ENCODE measurements at places on chromosomes 5 and 9.

- H3K36me3 ChIP-seq: peaks cover 22% of the 10 kb centered on the region
- H3K4me1 ChIP-seq: peaks cover 13% of the 10 kb centered on the region
- DNase-seq: no peak
- H3K27me3 ChIP-seq: no peaks in the 10 kb centered on the region
- H3K4me3 ChIP-seq: no peak overlapping the region
Measured at GRCh38 chr9:93447655-93448054, 3.8 kb upstream of the FAM120A start.

DNA sequence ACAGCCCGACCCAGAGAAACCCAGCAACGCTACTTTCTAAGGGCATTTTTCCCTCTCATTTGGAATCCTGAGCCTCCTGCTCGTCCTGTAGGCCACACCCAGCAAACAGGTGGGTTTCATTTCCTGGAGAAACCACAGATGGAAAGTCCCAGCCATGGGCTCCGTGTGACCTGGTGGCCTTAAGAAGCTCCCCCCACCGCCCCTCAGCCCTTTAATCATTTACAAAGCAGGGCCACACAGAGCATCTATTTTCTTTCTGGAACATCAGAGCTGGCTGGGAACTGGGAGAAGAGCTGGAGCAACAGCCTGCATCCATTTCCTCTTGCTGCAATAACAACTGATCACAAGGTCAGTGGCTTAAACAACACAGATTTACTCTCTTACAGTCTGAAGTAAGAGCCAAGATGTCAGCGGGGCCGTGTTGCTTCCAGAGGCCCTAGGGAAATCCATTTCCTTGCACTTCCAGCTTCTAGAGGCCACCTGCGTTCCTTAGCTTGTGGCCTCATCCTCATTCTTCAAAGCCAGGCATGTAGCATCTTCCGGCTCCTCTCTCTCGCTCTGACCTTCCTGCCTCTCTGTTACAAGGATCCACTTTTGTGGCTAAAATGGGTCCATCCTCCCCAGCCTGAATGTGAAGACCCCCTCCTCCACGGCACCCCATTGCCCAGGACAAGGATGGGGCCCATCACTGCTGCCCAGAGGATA lies 40.5 kb downstream of the C9orf50 start:
- no peaks in the 10 kb centered on the region for H3K27me3 ChIP-seq
- H3K4me1 ChIP-seq: peaks cover 31% of the 10 kb centered on the region
- peak; percentile 15 for DNase-seq
- H3K4me3 ChIP-seq: peak overlapping the region; percentile 20
- no peak overlapping the region for H3K27ac ChIP-seq

DNA sequence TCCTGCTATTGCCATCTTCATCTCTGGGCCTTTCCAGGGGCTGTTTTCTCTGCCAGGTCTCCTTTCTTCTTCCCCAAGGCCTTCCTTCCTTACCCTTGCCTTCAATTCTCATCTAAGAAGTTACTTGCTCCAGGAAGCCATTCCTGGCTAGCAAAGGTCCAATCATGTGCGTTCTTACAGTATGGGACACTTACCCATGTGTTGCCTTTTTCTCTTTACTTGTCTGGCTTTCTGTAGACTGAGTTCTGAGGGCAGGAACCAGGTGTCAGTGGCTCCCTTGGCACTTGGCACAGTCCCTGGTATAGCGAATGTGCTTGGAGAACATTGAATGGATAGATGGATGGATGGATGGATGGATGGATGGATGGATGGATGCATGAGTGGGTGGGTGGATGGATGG lies 10.2 kb downstream of the FOXI1 start:
- no peak for DNase-seq
- no peaks in the 10 kb centered on the region for H3K4me1 ChIP-seq
- H3K4me3 ChIP-seq: no peak overlapping the region
- H3K36me3 ChIP-seq: no peaks in the 10 kb centered on the region
- no peak overlapping the region for H3K27ac ChIP-seq

GRCh38 chr5:153460421-153460820 lies 30.0 kb upstream of the GRIA1 start:
- H3K27me3 ChIP-seq: no peaks in the 10 kb centered on the region
- H3K36me3 ChIP-seq: no peaks in the 10 kb centered on the region
- H3K4me3 ChIP-seq: no peak overlapping the region
- H3K27ac ChIP-seq: no peak overlapping the region

GRCh38 chr5:180974612-180975315 lies 13.9 kb upstream of the BTNL3 start:
- DNase-seq: no peak
- no peaks in the 10 kb centered on the region for H3K27me3 ChIP-seq
- H3K4me3 ChIP-seq: no peak overlapping the region
- no peak overlapping the region for H3K27ac ChIP-seq

DNA sequence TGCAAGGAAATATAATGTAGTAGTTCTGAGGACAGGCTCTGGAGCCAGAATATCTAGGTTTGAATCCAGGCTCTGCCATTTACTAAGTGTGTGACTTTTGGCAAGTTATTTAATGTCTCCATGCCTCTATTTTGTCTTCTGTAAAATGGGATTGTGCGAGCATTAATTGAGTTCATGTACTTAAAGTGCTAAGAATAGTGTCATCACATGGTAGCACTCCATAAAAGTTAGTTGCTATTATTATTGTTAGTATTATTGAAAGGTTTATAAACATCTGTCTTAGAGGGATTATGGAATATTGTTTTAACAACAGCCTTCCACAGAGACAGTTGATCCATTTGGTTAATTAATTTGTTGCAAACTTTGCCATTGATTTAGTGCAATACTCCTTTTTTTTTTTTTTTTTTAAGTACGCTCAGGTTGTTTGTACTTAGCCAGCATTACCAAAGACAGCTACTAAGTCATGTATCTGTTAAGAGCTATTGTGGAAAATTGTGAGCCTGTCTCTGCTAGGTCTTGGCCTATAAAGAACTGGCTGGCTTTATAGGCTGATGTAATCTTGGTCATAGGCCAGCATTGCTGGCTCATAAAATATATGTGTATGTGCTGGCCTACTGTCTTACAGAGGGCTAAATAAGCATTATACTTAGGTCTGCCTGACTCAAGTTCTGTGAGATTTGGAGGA lies 174.7 kb downstream of the WDR70 start:
- no peak for DNase-seq
- no peaks in the 10 kb centered on the region for H3K36me3 ChIP-seq
- no peak overlapping the region for H3K27ac ChIP-seq
- no peak overlapping the region for H3K4me3 ChIP-seq
- no peaks in the 10 kb centered on the region for H3K27me3 ChIP-seq

- H3K27me3 ChIP-seq: no peaks in the 10 kb centered on the region
- no peaks in the 10 kb centered on the region for H3K36me3 ChIP-seq
- no peak overlapping the region for H3K4me3 ChIP-seq
- H3K27ac ChIP-seq: peak overlapping the region; percentile 48
Measured at GRCh38 chr9:127860260-127860659, 5.8 kb upstream of the ENG start.

DNA sequence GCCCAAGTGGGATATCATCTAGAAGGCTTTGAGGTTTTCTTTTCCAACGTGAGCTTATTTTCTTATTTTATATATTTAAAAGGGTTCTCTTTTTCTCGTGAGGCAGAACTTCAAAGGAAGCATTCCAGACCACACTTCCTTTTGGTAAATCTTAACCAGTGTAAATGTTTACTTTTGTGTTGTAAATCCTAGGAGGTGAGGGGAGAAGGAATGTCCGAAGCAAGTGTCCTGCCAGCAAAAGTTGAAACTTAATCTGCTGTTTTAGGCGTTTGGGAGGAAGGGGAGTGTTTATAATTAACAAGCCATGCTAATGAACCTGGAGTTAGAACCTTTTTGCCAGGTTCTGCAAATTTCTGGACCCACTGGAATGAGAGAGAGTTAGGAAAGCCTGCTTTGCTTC lies 37.9 kb downstream of the WWC1 start:
- no peak overlapping the region for H3K27ac ChIP-seq
- no peaks in the 10 kb centered on the region for H3K27me3 ChIP-seq
- no peak for DNase-seq

GRCh38 chr9:69798744-69799143 lies 21.9 kb upstream of the CFAP95 start:
- no peak for DNase-seq
- no peaks in the 10 kb centered on the region for H3K36me3 ChIP-seq
- H3K4me1 ChIP-seq: no peaks in the 10 kb centered on the region
- no peak overlapping the region for H3K27ac ChIP-seq
- no peak overlapping the region for H3K4me3 ChIP-seq

GRCh38 chr5:171846323-171846722 lies 60.7 kb downstream of the SMIM23 start:
- H3K27ac ChIP-seq: no peak overlapping the region
- no peaks in the 10 kb centered on the region for H3K4me1 ChIP-seq
- H3K4me3 ChIP-seq: no peak overlapping the region
- no peaks in the 10 kb centered on the region for H3K36me3 ChIP-seq

Measured in CD8-positive, alpha-beta memory T cell (primary cell).